Activated T-helper 2 cell treated with anti-CD3 and anti-CD28 coated beads, Interferon-gamma antibody, Interleukin-2, Interleukin-4, amounts not matched to agents 10 μg/mL and 5 μg/mL and 100 μg/mL, durations not matched to agents 14 hours and 24 hours and 36 hours (primary cell): ENCODE measurements at places on chromosomes 5 and 9. TPM values are rescaled to one million over a fixed set of nuclear protein-coding genes. Genes with fewer than 3 reads are reported as not detected.

PCDHA11 gene
- total RNA-seq, result not detected in 2 replicates

TGFBI gene
- total RNA-seq, result not detected in 2 replicates

BAAT gene
- not detected in 2 replicates for total RNA-seq

WNK2 gene
- 1.2 and 1.6 TPM in 2 replicates for total RNA-seq

GRCh38 chr5:154486427-154486866 lies 8.4 kb upstream of the HAND1 start:
- DNase-seq, result no peak

STKLD1 gene
- 0.87 and 1.0 TPM in 2 replicates for total RNA-seq

HACD4 gene
- 2.2 and 2.4 TPM in 2 replicates for total RNA-seq

DNA sequence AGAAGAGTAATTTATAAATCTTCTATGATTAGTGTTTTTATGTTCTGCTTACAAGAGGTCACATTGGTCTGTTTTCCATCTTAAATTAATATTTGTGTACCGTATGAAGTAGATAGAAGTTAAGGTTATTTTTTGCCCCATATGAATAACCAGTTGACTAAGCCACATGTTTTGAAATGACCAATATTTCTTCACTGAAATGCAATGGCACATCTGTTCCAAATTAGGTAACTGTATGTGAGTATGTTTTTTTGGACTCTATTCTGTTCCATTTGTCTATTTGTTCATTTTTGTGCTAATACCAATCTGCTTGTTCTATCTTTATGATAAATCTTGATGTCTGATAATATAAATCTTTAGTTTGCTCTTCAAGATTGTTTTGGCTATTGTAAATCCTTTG lies 17.7 kb downstream of the JAK2 start:
- no peak for DNase-seq

GRCh38 chr9:136805207-136805740 lies 2.5 kb upstream of the RABL6 start:
- no peak for DNase-seq
